Immature natural killer cell (primary cell): ENCODE measurements at places on chromosomes 6 and 20. TPM values are rescaled to one million over a fixed set of nuclear protein-coding genes. Genes with fewer than 3 reads are reported as not detected.

The WFDC2 gene
- not detected for polyA plus RNA-seq

The TPBG gene
- polyA plus RNA-seq, result not detected

The PRSS35 gene
- polyA plus RNA-seq, result not detected

The TEAD3 gene
- not detected for polyA plus RNA-seq

The FAM83B gene
- polyA plus RNA-seq, result not detected

The EGFL8 gene
- polyA plus RNA-seq, result not detected

The BHLHE23 gene
- not detected for polyA plus RNA-seq

- no peak for DNase-seq
Observed at GRCh38 chr6:42405021-42405420, 46.7 kb downstream of the TRERF1 start.

- DNase-seq, result no peak
Observed at GRCh38 chr20:58420798-58421496, 31.9 kb downstream of the VAPB start.

- no peak for DNase-seq
Observed at GRCh38 chr6:26104457-26105108, 17.4 kb downstream of the HFE start.

DNA sequence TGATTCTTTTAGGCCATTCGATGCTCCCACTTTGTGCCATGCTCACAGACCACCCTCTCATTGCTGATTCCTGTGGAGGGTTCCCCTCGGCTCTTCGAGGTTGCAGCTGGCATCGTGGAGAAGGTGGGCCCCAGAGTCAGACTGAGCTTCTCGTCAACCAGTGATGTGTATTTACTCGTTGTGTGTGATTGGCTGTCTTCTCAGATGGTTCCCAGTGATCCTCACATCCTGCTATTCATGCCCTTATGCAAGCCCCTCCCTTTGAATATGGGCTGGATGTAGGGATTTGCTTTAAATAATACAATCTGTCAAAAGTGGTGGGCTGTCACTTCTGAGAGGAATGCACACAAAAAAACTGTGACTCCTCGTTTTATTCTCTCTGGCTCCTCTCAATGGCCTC is 99.6 kb upstream of the ENPP5 start:
- DNase-seq, result no peak

DNA sequence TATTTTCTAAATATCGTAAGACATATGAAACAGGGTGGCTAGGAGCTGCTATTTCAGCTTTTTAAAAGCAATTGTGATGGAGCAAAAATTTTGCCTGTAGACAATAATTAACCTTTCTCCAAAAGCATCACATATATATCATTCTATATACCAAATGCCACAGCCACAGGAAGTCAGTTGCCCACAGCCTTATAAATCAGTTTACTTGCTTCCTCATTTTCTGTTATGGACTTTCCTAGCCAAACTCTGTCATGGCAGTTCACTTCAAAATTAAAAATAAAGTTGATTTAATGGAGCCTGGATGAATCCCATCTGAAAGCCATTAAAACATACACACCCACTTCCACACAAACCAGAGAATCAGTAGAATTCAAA is 93.4 kb upstream of the NHSL1 start:
- DNase-seq, result no peak

DNA sequence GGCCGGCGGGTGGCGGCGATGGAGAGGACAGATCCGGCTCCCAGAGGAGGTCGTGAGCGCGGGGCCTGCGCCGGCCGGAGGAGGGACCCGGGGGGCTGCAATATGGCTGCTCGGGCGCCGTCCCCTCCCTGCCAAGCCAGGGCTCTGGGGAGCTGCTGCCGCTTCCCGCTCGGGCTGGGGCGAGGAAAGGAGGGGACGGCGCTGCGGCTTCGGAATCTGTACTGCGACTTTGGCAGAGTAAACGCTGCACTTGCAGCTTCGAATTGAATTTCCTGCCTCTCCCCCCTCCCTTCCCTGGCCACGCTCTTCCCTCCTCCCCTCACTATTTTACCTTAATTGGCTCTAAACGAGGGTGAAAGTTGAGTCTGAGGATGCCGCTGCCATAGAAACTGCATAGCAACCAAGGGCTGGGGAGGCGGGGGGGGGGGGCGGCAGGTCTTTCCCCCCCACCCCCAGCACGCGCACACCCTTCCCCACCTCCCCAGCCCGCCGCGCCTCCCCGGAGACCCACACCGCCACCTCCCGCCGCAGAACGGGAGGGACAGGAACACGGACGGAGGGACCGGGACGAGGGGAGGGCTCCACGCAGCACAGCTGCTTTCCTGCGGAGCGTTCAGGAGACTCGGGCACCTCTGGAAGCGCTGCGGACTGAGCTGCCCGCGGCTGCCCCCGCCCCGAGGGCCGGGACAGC is 93.9 kb downstream of the RNASET2 start:
- DNase-seq, result peak; percentile 14

DNA sequence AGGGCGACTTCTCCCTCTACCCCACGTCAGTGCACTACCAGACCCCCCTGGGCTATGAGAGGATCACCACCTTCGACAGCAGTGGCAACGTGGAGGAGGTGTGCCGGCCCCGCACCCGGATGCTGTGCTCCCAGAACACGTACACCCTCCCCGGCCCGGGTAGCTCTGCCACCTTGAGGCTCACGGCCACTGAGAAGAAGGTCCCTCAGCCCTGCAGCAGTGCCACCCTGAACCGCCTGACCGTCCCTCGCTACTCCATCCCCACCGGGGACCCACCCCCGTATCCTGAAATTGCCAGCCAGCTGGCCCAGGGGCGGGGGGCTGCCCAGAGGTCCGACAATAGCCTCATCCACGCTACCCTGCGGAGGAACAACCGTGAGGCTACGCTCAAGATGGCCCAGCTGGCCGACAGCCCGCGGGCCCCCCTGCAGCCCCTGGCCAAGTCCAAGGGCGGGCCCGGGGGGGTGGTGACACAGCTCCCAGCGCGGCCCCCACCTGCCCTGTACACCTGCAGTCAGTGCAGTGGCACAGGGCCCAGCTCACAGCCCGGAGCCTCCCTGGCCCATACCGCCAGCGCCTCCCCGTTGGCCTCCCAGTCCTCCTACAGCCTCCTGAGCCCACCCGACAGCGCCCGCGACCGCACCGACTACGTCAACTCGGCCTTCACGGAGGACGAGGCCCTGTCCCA is 57.5 kb upstream of the TMEM181 start:
- no peak for DNase-seq

DNA sequence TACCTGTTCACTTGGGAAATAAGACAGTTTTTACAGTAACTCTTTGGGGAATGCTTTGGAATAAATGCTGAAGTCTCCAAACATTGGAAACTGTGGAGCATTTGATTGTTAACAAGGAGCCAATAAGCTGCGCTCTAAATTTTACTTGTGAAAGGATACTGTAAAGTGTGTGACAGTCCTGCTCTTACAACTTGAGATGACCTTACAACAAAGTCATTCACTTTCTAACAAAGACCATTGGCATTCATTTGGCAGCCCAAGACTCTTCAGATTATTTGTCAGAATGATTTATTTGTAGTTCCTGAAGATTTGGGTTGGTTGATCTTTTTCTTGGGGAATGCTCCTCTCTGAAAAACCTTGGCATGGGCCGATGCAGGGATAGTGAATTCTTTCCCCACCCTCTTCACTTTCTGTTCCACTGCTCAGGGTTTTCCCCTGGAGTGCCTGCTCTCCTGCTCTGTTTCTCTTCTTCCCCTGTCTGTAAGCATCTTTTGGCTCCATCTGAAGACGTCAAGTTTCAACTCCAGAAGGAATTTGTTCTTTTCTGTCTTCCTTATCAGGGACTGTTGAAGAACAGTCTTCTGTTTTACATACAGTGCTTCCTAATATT is 116.4 kb downstream of the AKAP7 start:
- no peak for DNase-seq

DNA sequence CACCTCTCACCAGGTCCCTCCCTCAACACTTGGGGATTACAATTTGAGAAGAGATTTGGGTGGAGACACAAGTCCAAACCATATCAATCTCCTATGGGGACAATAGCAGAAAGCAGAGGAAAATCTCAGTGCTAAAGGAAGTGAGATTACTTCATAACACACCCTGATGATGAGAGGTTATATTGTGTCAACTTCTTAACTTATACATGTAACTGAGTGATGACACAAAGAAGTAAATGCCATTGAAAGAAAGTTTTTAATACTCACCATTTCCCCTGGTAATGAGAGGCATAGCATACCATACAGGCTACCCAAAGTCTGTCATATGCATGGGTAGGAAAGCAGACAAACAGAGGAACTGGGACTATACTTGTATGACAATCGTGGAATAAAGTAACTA is 137.2 kb downstream of the MMUT start:
- DNase-seq, result no peak

DNA sequence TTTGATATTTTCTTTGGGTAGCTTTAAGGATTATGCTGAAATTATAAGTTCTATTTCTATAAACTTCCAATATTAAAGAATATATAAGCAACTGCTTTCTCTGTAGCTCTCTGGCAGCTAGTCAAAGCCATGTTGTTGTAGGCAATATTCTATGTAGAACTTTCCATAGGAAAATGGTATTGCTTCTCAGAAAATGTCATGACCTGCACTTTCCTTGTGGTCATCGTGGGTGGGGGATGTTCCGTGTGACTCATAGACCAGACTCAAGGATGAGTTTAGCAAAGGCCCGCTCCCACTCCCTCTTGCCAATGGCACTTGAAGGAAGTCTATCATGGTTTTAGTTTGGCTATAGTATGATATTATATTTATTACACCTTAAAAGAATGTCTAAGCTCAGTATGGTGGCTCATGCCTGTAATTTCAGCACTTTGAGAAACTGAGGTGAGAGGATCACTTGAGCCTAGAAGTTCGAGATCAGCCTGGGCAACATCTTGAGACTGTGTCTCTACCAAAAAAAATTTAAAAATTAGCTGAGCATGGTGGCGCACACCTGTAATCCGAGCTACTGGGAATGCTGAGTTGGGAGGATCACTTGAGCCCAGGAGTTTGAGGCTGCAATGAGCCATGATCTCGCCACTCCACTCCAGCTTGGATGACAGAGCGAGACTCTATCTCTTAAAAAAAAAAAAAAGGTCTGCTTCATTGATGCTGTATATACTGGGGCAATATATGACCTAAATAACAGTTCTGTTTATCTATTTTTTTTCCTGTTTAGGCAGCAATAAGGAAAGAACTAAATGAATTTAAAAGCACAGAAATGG is 36.6 kb upstream of the LTV1 start:
- DNase-seq, result no peak

- no peak for DNase-seq
Observed at GRCh38 chr6:34519971-34520644, 36.0 kb downstream of the SPDEF start.

GRCh38 chr6:144564202-144564601 is 279.1 kb downstream of the UTRN start:
- no peak for DNase-seq

- no peak for DNase-seq
Observed at GRCh38 chr6:75204217-75204958, 1.5 kb downstream of the COL12A1 start.

DNA sequence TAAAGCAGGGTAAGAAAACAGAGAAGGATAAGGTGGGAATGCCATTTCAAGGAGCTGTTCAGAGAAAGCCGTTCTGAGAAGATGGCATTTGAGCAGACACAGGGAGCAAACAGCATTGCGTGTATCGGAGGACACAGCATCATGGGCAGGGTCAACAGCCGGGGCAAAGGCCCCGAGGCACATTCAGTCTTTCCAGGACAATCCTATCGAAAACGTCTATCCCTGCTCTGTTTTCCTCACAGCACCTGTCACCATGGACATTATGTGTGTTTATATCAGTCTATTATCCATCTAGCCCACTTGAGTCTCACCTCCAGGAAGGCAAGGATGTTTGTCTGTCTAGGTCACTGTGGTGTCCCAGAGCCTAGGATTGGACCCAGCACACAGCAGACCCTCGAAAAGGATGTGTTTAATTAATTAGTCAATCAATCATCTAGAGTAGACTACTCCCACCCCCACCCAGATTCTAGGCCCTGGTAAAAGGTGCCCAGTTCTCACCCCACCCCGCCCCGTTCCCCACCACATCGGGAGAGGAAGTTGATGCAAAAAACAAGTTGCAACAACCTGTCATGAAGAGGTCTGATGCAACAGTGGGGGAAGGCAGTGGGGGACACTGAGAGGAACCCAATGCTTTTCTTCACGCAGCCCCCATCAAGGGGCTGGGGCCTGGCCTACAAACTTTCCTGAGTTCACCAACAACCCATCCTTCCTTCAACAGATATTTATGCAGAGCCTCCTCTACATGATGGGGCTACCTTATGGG is 66.6 kb downstream of the PREX1 start:
- DNase-seq, result peak; percentile 74

GRCh38 chr6:22068561-22069305 is 228.1 kb downstream of the PRL start:
- no peak for DNase-seq

- no peak for DNase-seq
Observed at GRCh38 chr6:127243501-127243900, 23.2 kb upstream of the RNF146 start.

- DNase-seq, result no peak
Observed at GRCh38 chr20:2314759-2315439, 19.1 kb downstream of the TGM3 start.

GRCh38 chr6:119533603-119534279 is 184.2 kb upstream of the MAN1A1 start:
- no peak for DNase-seq

GRCh38 chr20:4896119-4896702 is 105.1 kb downstream of the SLC23A2 start:
- no peak for DNase-seq

GRCh38 chr20:6708010-6708409 is 59.5 kb upstream of the BMP2 start:
- DNase-seq, result no peak

DNA sequence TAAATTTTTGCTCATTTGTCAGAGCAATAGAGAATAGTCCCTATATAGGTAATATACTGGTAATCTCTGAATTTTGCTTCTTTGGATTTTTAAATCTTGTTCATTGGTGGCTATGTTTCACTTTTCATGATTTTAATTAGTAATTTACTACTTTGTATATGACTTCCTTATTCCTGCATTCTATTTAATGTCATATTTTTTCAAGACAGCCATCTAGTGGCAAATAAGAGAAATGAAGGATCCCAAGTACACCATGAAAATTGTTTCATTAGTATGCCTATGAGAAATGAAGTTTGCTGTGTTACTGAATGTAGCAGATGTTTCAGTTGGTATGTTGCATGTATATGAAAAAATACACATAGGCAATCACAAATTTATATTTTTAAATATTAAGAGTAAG is 82.4 kb downstream of the ZNF292 start:
- DNase-seq, result peak; percentile 21

DNA sequence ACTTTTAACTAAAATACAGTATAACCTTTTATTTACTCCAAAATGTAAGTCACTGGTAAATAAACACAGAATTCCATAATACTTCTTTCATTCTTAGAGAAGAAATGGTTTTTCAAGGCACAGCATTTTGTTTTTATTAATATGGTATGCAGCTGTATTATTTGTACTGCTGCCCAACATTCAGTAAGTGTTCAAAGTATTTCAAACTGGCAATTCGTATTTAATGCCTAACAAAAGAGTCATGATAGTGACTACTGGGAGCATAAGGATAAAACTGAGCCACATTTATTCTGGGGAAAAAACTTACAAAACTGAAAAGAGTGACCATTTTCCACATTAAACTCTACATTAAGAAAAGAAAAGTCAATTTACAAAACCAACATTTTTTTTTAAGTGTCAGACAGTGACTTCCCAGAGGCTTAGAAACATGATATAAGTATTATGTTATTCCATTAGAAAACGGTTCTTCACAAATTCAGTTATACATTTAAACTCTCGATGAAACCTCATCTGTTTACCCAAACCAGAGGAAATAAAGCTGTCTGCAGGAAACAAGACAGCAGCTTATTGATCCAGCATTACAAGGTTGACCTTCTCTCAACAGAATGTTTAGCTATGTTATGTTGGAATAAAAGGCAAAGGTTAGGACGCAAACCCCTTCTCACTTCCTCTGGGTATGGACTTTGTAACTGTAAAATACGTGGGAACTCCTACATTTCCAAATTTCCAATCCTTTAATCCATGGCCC is 24.3 kb downstream of the EPB41L2 start:
- no peak for DNase-seq
